ENCODE measurements at places on chromosomes 12 and 14.

- no peak for DNase-seq
Measured at GRCh38 chr12:99609455-99610181, 37.9 kb upstream of the GARIN6 start.

- DNase-seq, result no peak
Measured at GRCh38 chr14:55781046-55781445, 201.0 kb downstream of the KTN1 start.

- no peak for DNase-seq
Measured at GRCh38 chr12:71694099-71694820, 8.4 kb downstream of the TMEM19 start.

GRCh38 chr12:54926246-54926645 lies 58.3 kb downstream of the TESPA1 start:
- no peak for DNase-seq

DNA sequence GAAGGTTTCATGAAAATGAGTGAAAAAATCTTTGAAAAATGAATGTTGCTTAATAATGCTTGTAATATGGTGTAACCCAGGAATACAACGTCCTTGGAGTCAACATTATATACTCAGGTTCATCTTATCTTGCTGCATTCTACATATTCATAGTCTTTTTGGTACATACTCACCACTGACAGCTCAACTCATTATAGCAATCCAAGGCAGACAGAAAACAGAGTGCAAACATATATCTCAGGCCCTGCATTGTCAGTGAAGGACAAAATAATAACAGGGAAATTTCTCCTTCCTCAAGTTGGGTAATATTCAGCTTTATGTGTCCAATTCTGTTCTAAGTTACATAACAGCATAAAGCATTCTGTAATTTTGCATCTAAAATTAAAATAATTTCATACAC lies 1353.0 kb upstream of the SEL1L start:
- no peak for DNase-seq

DNA sequence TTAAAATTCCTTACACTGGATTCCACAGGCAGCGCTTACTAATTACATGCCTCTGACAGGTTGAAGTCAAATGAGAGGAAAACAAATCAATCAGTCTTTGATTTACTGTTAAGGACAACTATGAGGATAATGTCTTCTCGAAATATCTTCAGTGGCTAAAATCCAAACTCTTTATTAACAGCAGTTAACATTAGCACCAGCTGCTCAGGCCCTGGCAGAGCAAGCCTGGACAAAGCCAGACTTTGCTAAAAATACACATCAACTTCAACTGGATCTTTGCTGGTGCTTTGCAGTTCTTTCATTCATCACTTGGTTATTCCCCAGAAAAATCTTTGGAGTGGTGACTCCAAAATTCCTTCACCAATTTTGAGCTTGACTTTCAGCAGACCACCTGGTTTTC lies 98.7 kb downstream of the HECTD4 start:
- no peak for DNase-seq

DNA sequence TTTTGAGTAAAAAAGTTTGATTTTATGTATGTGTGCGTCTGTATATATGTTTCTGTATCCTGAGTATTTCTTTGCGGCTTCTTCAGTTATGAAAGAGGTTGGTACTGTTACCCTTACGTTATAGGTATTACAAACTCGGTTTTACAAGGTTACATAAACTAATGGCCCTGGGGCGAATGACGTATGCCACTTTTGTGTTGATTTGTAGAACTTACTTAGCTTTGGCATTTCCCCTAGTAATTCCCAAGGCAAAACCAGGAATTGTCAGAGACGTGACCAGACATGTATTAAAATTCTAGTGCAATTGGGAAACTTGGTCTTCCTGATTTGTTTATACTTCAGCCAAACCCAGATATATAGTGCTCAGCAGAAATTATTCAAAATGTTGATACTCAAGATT lies 93.3 kb downstream of the DUSP16 start:
- DNase-seq, result no peak

DNA sequence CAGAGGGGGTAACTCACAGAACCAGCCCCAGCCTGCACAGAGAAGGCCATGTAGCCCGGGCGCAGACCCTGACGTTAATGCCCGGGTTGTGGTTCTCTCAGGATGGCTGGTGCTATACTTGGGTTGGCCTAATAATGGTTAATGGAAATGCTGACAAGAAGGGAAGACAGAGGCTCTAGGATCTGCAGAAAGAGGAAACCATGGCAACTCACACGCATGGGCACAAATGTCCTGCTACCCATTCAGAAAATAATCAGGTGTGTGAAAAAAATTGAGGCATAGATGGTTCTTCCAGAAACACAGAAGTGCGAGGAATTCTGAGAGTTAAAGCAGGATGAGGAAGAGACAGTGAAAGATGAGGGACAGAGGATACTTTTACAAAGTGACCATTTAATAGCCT lies 33.8 kb downstream of the APPL2 start:
- no peak for DNase-seq

DNA sequence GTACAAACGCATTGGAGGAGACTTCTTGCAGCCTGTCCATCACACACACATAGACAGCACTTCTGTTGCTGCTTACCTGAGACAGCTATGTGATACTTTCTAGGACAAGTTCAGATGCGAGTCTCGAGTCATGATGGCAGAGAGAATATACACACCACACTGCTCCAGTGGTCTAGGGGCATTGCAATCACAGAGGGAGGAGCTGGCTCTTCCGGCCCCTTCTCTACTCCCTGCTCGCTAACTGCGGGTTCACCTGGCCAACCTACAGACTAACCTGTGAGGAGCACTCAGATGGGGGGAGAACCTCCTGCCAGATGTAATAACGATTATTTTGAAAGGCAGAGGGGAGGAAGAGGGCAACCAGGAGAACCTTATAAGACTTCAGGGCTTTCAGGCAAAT lies 30.7 kb downstream of the EMP1 start:
- no peak for DNase-seq

Measured in stimulated activated CD4-positive, alpha-beta T cell treated with anti-CD3 and anti-CD28 coated beads, Interleukin-12 subunit alpha, Interleukin-12 subunit beta, amount 100 ng/mL, for 48 hours (primary cell).